ENCODE measurements at places on chromosomes 2 and 18.

GRCh38 chr2:109173311-109174171, 44.5 kb downstream of the SH3RF3 start:
- DNase-seq: no peak

- DNase-seq: no peak
Measured at GRCh38 chr2:111662039-111662770, 221.8 kb downstream of the ANAPC1 start.

GRCh38 chr2:28165087-28165635, 227.5 kb upstream of the FOSL2 start:
- no peak for DNase-seq

GRCh38 chr2:118315606-118316005, 227.3 kb downstream of the INSIG2 start:
- no peak for DNase-seq

DNA sequence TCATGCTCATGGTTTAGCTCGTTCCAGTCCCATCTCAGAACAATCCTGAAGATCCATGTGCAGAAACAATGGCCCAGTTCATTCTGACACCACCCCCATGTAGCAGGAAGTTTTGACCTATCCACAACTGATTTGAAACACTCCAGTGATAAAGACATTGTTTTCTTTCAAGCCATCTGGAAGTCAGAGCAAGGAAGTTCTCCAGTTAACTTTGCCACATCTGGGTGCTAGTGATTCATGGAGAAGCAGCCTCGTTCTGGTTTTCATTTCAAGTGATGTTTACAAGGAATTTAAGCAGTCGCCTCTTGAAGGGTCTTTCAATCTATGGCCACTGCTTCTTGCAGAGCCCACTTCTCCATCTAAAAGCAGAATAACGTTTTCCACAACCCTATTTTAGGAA, 36.6 kb upstream of the TWIST2 start:
- no peak for DNase-seq

DNA sequence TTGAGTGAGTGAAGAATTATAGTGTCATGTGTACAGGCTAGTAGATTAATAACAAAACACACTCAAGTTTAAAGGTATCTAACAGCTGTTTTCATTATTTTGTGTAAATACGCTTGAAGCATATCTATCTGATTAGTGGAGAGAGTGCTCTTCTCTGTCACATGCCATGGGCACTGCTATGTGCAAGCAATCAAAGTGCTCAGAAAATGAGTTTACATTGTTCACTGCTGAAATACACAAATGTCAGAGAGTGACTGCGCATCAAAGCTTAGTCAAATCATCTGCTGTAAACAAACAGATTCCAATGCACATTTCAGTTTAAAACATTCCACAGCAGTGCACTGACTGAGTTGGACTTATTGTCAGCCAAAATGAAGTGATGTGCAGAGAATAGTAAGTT, 423.4 kb downstream of the ZEB2 start:
- DNase-seq: no peak

DNA sequence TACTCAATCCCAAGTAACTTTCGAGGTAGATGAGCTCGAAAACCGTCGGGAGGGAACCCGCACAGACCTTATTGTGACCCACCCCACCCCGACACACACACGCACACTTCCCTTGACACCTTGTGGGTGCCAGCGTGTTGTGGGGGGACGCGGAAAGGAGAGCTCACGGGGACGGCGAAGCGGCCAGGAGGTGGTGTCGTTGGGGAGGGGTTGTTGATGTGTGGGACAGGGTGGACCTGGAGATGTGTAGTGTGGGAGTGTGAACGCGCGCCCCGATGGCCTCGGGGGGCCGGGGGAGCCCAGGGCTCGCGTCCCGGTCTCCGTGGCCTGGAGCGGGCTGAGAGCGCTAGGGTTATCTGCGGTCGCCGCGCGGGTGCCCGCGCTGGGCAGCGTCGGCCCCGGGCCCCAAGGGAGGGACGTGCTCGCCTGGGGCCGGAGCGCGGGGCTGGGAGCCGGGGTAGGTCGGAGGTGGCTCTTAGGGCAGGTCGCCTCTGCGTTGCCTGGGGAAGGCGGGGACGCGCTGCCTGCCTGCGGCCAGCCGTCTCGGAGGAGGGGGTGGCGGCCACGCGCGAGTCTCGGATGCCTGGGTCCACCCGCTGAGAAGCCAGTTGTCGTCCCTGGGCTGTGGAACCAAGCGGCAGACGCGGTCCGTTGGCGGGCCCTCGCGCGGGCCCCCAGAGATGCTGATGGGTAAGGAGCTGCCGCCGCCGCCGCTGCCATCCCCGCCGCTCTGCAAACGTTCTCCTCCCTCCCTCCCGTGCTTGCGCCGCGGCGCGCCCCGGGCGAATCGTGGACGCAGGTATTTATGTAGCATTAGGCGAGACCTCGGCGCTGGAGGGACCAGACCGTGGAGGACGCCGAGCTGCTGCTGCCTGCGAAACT, 1.6 kb downstream of the KLHL29 start:
- peak; percentile 24 for DNase-seq

DNA sequence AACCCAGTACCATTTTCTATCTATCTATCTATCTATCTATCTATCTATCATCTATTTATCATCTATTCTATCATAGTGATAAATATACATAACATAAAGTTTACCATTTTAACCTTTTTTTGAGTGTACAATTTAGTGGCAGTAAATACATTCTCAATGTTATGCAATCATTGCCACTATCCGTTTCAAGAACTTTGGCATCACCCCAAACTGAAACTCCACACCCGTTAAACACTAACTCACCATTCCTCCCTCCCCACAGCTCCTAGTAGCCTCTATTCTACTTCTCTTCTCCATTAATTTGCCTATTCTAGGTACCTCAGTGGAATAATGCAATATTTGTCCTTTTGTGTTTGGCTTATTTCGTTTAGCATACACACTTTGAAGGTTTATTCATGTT, 82.5 kb upstream of the KCNE4 start:
- DNase-seq: no peak

GRCh38 chr2:61855318-61855613, 1.4 kb upstream of the FAM161A start:
- DNase-seq: peak; percentile 44

DNA sequence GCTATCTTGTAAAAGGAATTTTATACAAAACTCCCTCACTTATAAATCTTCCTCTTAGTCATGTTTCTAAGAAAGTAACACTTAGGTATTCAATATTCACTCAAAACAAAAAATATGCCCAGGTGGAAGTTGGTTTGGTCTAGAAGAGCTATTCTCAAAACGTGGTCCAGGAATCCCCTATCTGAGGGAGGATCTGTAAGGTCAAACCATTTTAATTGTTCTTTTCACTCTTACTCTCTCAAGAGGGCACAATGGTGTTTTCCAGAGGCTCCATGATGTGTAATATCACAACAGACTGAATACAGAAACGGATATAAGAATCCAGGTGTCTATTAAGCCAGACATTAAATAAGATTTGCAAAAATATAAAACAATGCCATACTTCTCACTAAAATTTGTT, 9.9 kb downstream of the MOB1A start:
- no peak for DNase-seq

GRCh38 chr2:216064014-216064630, 17.5 kb downstream of the PECR start:
- no peak for DNase-seq

- peak; percentile 63 for DNase-seq
Measured at GRCh38 chr2:174051741-174052583, 86.8 kb upstream of the SP3 start.

- no peak for DNase-seq
Measured at GRCh38 chr2:7004636-7005035, 87.4 kb downstream of the RNF144A start.

GRCh38 chr2:130749078-130749477, 6.3 kb upstream of the AMER3 start:
- no peak for DNase-seq

DNA sequence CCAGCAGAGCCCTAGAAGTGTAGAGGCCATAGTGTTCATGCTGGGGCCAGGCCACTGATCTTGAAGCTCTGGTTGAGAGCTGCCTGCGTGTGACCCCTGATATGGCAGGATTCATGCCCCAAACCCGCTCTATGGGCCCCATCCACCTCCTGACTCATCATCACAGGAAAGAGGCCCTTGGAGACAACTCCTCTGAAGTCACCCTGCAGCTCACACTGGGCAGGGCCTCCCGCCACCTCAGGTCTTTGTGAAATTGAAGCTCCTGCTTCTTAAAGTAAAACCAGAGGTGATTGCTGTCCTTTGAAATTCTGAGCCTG, 12.0 kb upstream of the TUBB6 start:
- DNase-seq: no peak

GRCh38 chr18:59876310-59876626, 23.5 kb upstream of the PMAIP1 start:
- no peak for DNase-seq

- no peak for DNase-seq
Measured at GRCh38 chr18:76052227-76052595, 442.8 kb downstream of the ZNF516 start.

DNA sequence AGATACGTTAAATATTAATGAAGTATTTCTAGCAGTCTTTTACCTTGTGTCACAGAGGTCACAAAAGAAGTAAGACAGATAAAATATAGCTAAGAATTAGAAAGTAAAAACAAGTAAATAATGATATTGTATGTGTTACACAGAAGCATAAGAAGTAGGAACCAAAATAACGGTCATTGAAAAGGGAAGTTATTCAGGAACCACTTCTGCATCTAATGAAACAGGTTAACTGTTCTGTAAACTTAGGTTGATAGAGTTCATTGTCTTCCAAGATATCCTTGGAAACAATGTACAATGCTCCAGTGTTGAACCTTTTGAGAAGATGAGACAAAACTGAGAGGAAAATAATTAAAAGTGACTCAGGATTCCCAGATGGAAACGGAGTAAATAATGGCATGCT, 57.1 kb upstream of the CD302 start:
- DNase-seq: no peak

- DNase-seq: no peak
Measured at GRCh38 chr2:121473512-121473911, 57.2 kb upstream of the RNU4ATAC start.

GRCh38 chr2:62406573-62407043, 99.4 kb downstream of the TMEM17 start:
- peak; percentile 38 for DNase-seq

DNA sequence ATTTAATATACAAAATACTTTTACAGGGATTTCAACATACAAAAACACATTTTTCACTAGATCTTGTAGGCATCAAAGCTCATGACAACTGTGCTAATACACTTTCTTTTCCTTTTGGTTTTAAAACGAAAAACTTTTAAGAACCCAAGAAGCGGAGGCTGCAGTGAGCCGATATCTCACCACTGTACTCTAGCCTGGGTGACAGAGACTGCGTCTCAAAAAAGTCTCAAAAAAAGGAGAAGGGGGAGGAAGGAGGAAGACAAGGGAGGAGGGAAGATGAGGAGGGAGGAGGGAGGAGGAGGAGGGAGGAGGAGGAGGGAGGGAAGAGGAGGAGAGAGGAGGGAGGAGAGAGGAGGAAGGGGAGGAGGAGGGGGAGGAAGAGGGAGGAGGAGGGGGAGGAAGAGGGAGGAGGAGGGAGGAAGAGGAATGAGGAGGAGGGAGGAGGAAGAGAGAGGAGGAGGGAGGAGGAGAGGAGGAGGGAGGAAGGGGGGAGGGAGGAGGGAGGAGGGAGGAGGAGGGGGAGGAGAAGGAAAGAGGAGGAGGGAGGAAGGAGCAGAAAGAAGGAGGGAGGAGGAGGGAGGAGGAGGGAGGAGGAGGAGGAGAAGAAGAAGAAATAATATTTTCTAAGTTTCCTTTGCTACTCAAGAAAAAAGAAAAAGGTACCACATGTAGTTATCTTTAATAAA, 13.8 kb downstream of the ROCK2 start:
- DNase-seq: no peak

DNA sequence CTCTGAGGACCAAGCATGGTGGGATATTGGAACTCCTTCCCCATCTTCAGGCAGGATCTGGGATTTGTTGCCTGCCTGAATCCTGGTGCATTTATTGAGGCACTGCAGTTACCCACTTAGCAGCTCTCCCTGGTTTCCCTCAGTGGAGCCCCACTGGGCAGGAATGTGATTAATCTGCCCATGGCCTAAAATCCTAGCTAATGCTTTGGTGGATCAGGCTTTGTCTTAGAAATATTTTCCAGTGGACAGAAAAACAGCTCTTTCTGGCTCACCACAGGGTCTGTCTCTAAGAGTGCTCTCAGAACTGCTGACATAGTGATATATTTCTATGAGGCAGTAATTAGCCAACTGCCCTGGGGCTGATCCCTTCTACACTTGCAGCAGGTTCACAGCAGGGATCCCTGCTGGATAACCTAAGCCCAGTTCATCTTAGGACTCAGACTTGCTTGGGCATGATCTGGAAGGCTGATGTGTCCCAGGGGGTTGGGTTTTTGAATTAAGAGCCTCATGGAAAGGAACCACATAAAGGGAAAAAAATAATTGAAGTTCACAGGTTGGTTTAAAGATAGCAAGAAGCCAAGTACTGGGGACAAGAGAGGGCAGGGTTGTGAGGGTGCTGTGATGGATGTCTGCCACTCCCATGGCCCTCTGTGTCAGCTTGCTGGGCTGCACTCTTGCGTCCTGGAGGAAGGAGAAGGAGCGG, 44.3 kb upstream of the ZDBF2 start:
- no peak for DNase-seq

GRCh38 chr2:159773426-159773825, 24.6 kb downstream of the CD302 start:
- no peak for DNase-seq

DNA sequence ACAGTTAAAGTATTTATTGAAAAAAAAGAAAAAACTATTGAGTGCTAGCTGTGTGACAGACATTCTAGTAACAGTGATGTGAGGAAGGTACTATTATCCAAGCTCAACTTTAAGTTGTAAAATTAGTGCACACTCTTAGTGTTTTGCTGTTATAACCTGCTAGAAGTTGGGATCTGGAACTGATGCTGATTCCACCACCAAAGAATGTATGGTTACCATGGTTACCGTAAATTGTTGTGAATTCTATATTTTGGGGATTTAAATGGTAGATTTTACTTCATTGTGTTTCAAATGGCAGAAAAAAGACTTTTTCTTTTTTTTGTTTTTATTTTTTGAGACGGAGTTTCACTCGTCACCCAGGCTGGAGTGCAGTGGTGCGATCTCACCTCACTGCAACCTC, 5.3 kb downstream of the AGFG1 start:
- no peak for DNase-seq

Measured in Calu3 (cell line).